ENCODE measurements at places on chromosomes 11 and 22.

- no peak for DNase-seq
These were observed 181.1 kb upstream of the SESN3 start for GRCh38 chr11:95412074-95412473.

- DNase-seq, result no peak
These were observed 898 bp downstream of the ZNF215 start for GRCh38 chr11:6927030-6927617.

DNA sequence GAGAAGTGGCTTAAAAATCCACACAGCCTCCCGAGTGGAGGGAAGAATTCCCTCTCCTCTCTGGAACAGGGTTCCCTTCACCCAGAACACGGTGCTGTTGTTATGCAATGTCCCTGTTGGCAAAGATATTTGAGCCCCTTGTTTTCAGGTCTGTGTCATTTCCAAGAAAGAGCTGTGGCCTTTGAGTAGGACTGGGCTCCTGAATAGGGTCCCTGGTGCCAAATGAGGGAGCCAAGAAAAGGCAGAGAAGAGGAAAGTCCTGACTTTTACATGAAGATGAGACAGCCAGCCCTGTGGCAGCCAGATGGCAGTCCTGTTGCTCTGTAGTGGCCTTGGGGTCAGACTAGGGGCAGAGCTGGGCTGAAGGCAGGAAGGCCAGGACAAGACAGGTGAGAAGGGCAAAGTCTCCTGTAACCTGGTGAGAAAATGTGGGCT lies 51.2 kb upstream of the ELF5 start:
- no peak for DNase-seq

DNA sequence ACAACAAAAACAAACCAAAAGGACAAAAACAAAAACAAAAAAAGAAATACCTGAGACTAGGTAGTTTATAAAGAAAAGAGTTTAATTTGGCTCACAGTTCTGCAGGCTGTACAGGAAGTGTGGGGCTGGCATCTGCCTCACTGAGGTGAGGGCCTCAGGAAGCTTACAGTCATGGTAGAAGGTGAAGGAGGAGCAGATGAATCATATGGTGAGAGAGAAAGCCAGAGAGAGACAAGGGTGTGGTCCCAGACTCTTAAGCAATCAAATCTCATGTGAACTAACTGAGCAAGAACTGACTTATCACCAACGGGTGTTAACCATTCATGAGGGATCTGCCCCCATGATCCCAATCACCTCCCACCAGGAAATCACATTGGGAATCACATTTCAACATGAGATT lies 58.8 kb upstream of the ZBED5 start:
- DNase-seq, result no peak

DNA sequence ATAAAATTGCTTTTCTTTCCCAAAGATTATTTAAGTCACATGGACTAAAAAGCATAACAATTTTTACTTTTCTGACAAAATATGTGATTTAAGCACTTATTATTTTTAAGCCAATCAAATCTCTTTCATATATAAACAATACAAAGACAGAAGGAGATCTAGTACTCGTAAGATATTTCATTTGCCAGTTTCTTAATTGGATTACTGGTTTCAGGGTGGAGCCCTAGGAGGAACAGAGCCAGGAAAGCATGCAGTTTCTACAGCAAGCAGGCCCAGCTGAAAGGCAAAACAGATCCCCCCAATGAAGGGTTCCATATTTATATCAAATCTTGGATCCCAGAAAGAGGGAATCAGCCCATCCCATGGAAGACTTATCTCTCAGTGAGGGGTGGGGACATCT lies 177.0 kb downstream of the KIF18A start:
- no peak for DNase-seq

DNA sequence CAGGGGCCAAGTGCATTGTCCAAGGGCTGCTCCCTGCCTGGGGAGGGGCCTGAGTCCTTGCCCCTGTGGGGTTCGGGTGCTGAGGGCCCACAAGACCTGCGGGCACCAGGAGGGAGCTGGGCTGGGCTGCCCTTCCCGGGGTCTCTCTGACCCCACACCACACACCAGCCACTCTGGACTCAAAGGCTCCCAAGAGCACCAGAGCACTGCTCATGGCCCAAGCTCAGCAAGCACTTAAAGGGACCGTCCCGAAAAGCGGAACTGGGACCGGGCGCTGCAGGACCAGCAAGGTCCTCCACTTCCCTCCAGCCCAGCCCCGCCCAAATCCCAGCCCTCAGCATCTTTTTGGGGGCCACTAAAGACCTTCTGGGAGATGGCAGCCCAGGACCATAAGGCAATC lies 5.3 kb downstream of the LSP1 start:
- DNase-seq, result no peak

- no peak for DNase-seq
These were observed 44.7 kb downstream of the BIRC2 start for GRCh38 chr11:102391549-102392237.

DNA sequence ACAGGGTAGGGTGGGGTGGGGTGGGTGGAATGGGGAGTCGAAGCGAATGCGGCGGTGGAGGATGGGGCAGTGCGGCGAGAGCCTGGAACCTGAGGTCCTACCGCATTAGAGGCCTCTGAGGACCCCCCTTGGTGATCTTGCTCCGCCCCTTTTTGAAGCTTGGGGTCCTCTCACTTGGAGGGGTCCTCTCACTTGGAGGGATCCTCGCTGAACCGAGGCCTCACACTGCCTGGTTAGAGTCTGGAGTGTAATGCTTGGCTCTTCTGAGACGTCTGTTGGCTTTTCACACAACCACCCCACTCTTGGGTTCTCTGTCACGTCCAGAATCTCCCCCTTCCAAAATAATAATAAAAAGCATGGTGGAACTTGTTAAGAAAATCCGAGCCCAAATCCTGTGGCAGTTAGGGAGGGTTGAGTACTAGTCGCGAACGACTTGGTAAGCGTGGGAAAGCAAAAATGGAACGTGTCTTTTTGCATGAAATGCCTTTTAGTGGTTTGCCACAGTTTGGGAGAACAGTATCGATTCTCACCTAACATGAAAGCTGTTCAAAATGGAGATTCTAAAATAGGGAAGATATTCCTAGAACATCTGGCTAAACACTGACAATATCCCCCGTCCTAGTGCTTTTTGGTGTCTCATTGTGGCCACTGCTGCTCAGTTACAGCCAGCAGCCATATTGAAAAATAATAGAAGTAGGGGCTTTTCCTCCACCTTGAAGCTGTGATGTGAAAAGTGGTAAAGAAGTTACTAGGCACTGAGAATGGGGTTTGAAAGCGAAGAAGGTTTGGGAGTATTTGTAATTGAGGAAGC lies 822 bp downstream of the RBX1 start:
- no peak for DNase-seq
